ENCODE measurements at places on chromosomes 1 and 21.

GRCh38 chr1:209370241-209370995 is 213.1 kb upstream of the CAMK1G start:
- DNase-seq = no peak

GRCh38 chr1:212070720-212071302 is 35.3 kb downstream of the DTL start:
- no peak for DNase-seq

- DNase-seq = no peak
Measured at GRCh38 chr21:44910229-44911067, 10.3 kb downstream of the ITGB2 start.

DNA sequence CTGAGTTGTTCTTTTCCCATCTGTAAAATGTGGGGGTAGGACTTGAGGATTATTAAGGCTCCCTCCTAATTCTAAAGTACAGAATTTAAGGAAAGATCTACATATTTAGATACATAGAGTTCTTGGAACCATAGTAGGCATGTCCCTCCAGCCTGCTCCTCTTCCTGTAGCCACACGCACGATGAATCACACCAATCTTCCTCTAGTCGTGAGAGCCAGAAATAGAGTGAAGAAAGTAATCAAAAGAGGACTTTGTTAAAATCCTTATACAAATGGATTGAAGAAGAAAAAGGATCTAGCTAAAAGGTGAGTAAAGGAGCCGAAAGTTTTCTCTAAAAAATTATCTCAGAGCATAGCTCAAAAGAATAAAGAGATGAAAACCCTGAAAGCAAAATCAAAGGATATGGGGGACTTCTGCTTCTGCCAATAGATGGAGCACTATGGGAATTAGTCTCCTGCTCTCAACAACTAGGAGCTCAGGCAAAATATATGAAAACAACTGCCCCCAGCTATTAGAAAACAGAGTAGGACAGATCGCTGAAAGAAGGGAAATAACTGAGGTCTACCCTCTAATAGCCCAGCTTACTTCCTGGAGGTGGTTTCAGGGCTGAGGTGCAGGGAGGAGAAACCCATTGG is 8.5 kb downstream of the C1orf141 start:
- DNase-seq = no peak

- DNase-seq = peak; percentile 66
Measured at GRCh38 chr1:184272175-184272866, 114.5 kb upstream of the C1orf21 start.

GRCh38 chr1:118920124-118920717 is 67.9 kb downstream of the TBX15 start:
- DNase-seq = no peak

All from NCI-H1930 (cell line).